ENCODE measurements at places on chromosomes 2 and 18.

GRCh38 chr2:168490015-168490874, 34.2 kb downstream of the CERS6 start:
- peak; percentile 44 for DNase-seq

DNA sequence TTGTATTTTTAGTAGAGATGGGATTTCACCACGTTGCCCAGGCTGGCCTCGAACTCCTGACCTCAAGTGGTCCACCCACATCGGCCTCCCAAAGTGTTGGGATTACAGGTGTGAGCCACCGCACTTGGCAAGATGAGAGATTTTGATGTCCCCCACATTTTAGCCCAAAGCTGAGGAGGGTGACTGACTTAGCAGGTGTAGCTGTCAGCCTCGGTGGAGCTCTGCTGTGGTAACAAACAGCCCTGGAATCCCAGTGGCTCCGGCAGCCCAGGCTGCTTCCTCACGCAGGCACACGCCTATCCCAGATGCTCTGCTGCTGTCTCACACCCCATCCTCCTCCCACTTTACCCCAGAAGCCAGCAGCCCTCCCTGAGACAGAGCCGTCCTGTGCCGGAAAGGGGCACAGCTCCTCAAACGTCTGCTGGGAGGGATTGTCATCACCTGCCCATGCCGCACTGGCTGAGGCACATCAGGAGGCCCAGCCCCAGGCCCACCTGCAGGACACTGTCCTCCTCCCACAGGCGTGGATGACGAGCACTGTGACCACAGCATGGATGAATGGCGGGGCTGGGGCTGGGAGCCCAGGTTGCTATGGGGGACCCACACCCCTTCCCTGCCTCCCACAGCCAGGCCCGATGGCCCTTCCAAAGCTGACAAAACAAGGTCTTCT, 10.6 kb upstream of the BOK start:
- no peak for DNase-seq

- no peak for DNase-seq
These were observed 113.8 kb downstream of the AGAP1 start for GRCh38 chr2:235607546-235608199.

DNA sequence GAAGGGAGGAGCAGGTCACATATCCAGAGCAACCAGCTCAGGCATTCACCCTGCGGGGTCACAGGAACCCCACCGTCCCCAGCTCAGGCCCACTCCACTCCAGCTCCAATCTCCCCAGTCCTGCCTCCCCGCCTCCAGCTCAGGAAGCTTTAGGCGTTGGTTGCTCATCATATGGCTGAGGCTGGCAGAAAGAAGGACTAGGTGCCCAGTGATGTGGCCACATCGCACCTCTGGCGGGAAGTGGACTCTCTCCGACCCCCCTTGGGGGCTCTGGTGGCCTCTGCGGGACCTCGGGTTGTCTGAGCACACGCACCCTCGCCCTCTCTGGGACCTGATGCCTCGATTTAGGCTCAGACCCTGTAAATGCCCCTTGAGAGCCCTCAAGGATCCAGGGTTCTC, 187.7 kb downstream of the ZFP36L2 start:
- no peak for DNase-seq

DNA sequence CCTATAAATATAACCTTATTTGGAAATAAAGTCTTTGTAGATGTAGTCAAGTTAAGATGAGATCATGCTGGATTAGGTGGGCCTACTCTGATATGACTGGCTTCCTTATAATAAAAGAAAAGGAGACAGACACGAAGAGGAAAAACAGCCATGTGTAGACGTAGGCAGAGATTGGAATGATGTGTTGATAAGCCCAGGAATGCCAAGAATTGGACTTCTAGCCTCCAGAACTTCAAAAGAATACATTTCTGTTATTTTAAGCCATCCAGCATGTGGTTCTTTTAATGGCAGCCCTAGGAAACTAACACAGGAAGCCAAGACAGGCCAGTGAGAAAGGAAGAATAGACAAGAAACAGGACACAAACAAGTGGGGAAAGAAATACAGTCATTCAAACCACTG, 68.6 kb downstream of the NYAP2 start:
- no peak for DNase-seq

DNA sequence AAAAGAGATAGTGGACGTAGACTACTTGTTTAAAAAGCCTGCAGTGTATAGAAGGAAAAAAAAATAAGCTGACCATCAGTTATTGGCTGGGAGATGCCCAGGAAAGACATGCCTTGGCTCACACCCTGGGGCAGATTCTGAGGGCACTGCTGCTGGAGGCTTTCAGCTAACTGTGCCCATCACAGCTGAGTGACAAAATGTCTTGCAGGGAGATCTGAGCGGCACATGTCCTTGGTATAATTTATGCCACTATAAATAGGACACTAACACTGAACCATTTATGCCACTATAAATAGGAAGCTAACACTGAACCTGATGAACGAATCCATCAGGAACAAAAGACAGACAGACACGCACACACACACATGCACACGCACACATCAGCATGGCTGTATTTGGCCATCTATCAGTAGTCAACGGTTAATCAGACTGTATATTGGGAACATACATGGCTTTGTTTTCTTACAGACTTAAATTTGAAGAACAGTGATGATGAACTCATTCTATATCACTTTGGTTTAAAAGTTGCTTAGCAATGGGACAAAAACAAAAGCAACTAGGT, 68.2 kb upstream of the NOSTRIN start:
- no peak for DNase-seq

DNA sequence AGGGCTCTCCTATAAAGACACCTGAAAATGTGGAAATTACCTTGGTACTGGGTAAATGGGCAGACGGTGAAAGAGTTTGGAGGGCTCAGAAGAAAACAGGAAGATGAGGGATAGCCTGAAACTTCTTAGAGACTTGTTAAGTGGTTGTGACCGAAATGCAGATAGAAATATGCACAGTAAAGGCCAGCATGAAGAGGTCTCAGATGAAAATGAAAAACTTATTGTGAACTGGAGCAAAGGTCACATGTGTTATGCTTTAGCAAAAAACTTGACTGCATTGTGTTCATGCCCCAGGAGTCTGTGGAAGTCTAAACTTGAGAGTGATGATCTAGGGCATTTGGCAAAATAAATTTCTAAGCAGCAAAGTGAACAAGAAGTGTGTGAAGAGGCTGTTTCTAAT, 137.1 kb downstream of the CBLN2 start:
- DNase-seq, result no peak

DNA sequence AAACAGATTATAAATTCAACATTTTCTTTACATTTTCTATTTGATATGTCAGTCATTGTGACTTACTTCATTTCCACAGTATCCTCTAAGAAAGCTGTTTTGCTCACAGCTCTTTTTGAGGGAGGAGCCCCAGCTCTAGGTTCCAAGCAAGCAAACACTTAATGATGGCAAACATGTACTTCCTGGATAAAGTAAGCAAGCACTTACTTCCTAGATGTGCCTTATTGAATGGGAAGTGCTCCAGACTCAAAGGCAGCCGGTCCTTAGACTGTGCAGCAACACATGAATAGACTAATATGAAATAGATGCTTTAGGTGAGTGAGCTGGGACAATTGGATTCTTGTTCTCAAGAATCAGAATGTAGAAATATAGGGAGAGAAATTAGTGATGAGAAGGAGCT, 2149.8 kb upstream of the PIK3C3 start:
- DNase-seq, result no peak

DNA sequence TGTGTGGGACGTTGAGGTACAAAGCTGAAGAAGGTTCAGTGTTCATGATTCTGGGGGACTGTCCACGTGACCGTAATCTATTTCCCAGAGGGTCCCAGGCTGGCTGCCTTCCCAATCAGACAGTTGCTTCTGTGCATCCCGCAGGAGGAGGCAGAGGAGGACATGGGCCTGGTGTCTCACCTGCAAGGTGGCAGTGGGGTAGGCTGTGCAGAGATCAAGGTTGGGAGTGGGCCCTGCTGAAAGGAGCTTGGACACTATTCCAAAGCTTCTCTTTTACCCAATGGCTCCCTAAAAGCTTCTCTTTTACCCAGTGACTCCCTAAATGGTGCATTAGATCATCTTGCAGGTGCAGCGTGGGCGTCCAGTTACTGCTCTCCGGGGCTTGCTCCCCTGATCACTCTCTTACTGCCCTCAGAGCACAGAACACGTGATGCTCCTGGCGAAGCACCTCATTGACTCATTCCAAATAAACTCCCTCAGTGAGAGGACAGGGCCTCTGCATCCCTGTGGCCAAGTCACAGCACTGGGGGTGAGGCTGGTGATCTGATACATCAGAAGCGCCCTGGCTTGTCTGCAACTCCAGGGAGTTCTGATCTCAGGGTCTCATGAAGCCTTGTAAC, 41.5 kb downstream of the RNF144A start:
- DNase-seq, result no peak

DNA sequence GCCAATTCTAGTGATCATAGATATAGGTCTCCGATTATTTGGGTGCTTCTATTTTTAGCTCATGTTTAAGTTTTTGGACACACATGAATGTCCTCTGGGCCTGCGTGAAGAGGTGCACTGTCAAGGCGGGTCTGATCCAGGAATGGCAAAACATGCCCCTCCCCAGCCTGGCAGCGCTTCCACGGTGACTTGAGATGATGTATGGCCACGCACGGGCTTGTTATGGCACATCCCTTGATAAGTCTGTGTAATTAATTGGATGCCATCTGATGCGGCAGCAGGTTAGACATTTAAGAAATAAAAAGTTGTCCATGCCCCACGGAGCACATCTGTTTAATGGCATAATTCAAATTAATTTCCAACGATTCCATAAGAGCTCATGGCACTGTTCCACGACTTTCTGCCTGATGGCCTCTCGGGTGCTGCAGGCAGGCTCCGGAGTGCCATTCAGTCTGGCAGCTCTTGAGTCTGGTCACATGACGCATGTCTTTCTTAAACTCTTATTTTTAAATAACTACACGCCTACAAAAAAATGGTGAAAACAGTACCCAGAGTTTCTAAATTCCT, 151.4 kb downstream of the ACKR3 start:
- DNase-seq, result no peak

- DNase-seq, result no peak
These were observed 202.5 kb upstream of the SESTD1 start for GRCh38 chr2:179467111-179467510.

- no peak for DNase-seq
These were observed 197.9 kb downstream of the NEDD4L start for GRCh38 chr18:58241877-58242276.

GRCh38 chr2:46878886-46879285, 36.7 kb downstream of the MCFD2 start:
- DNase-seq, result no peak

DNA sequence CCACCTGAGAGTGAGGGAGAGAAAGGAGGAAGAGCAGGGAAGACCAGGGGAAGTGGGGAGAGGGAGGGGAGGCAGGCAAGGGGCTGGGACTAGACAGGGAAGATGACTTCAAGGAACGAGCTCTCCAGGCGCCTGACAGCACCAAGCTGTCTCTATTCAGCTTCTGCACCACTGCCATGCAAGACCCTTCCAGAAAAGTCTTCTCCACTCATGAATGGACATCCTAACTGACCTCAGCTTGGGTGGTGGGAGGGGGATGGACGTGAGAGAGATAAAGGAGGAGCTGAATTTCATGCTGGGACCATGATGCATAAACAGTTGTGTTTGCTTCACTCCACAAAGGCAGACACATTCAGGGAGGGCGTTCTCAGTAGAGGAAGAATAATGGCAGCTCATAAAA, 206.4 kb upstream of the ARL4C start:
- DNase-seq, result no peak

DNA sequence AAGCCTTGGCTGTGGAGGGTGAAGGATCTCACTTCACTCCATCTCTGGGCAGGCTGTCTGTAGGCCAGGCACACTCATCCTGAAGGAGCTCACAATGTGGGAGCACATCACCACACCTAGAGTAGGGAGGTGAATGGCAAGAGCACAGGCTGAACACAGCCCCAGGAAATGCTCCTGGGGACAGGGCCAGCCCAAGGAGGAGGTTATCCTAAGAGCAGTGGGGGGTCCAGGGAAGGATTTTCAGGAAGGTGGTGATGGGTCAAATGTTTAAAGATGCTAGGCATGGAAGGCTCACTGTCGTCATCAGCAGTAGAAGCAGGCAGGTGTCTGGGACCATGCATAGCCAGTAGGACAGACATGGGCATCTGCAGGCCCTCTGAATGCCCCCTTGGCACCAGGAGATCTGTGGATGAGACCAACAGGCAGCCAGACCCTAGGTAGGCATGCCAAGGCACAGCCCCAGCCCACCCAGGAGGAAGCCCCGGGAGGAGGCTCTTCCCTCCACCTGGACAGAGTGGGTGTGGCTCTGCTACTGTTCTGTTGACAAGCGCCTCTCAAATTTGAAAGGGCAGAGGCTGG, 91.7 kb upstream of the RAB6C start:
- DNase-seq, result no peak

DNA sequence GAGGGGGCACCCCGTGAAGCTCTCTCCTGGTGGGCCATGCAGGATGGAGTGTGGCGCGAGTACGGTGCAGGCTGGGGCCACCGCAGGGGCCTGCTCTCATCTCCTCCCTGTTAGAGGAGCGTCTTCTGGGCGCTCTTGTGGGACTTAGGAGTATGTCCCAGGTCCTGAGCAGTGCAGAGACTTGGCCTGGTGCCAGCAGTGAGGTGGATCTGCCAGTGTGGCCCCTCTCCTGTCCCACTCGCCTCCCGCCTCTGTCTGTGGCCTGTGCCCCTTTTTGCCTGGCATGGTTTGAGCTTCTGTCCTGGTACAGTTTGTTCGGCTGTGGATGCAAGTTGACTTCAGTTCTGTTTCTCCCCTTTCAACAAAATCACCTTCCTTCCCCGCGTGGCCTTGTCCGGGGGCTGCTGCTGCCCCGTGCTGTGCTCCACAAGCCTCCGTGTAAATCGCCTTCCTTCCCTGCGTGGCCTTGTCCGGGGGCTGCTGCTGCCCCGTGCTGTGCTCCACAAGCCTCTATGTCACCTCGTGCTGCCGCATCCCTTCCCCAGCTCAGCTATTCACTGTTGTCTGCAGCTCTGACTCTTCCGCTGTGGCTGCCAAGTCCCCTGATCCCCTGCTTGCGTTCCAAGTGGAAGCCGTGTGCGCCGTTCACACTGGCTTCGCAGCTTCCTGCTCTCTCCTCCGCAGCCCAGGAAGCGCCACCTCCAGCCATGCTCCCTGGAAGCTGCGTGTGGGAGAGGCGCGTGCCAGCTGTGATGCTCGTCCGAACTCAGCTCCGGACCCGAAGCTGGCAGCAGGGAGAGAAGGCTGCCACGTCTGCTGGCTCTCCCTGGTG, 13.7 kb downstream of the LDLRAD4 start:
- no peak for DNase-seq

- DNase-seq, result no peak
These were observed 94.0 kb downstream of the NDUFA10 start for GRCh38 chr2:239930871-239931771.

- DNase-seq, result no peak
These were observed 526.8 kb downstream of the TDRD15 start for GRCh38 chr2:21650569-21650968.

DNA sequence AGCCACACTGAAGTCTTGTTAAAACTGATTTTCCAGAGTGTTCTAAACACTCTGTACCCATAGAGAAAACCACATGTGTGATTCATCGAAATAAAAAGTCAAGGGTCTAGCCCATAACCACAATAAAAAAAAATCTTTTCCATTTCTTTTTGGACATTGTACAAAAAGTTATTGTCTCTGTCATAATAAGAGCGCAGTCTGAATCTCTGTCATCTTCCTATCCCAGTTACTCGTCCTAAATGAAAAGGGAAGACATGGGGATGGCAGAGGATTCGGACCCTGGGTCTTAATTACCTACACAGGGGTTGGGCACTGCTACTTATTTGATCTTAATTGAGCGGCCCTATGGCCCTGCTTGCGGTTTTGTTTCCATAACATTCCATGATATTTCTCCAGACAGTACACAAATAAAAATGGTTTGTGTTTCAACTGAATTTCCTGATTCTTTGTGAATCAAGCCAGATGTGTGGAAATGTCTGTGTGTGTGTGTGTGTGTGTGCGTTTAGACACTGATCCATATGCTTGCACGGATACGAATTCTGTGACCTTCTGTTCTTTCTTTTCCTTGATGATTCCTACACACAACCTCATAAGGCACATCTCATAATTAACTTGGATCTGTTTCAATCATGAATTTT, 133.4 kb upstream of the SPATS2L start:
- no peak for DNase-seq

All from CD4-positive, alpha-beta T cell treated with Interleukin-4 for 4 hours (primary cell).